ENCODE measurements at places on chromosomes 5 and 9. TPM values are rescaled to one million over a fixed set of nuclear protein-coding genes. Genes with fewer than 3 reads are reported as not detected.

GFPT2 gene
- 47.3 TPM for total RNA-seq

KIF3A gene
- 5.2 TPM for total RNA-seq

PCDHGA7 gene
- total RNA-seq: 1.0 TPM

MAPK9 gene
- 28.8 TPM for total RNA-seq

PRLR gene
- 0.09 TPM for total RNA-seq

EIF4EBP3 gene
- total RNA-seq: 2.1 TPM

PALM2AKAP2 gene
- 0.06 TPM for total RNA-seq

HSPA4 gene
- 171 TPM for total RNA-seq

NTRK2 gene
- total RNA-seq: 0.04 TPM

CAMK4 gene
- 0.11 TPM for total RNA-seq

IFNA21 gene
- total RNA-seq: not detected

KIF4B gene
- 0.05 TPM for total RNA-seq

WNT8A gene
- not detected for total RNA-seq

ADAMTSL2 gene
- not detected for total RNA-seq

ARHGEF37 gene
- total RNA-seq: 0.72 TPM

OR1Q1 gene
- not detected for total RNA-seq

NAIP gene
- 0.31 TPM for total RNA-seq

PCDHGA1 gene
- total RNA-seq: 0.37 TPM

RUSC2 gene
- total RNA-seq: 28.7 TPM

DNAH5 gene
- total RNA-seq: 1.3 TPM

FGF10 gene
- total RNA-seq: not detected

AOPEP gene
- total RNA-seq: 162 TPM

GHR gene
- not detected for total RNA-seq

SLC9A3 gene
- total RNA-seq: 2.4 TPM

IL4 gene
- total RNA-seq: not detected

LEAP2 gene
- 1.6 TPM for total RNA-seq

ADGRV1 gene
- 0.69 TPM for total RNA-seq

IFNA10 gene
- total RNA-seq: not detected

ARID3C gene
- 0.23 TPM for total RNA-seq

SMIM33 gene
- total RNA-seq: not detected

PCDH12 gene
- total RNA-seq: 0.02 TPM

HAPLN1 gene
- not detected for total RNA-seq

TMEM174 gene
- not detected for total RNA-seq

SLC34A1 gene
- total RNA-seq: not detected

ASB6 gene
- total RNA-seq: 24.0 TPM

CDHR2 gene
- 0.13 TPM for total RNA-seq

CRHBP gene
- 0.25 TPM for total RNA-seq

ANXA6 gene
- 36.3 TPM for total RNA-seq

SPINK13 gene
- not detected for total RNA-seq

SAXO1 gene
- total RNA-seq: not detected

All from A549 treated with CORT108297 at 1 μM for 4 hours (cell line).